ENCODE measurements at places on chromosomes 11 and 22.

DNA sequence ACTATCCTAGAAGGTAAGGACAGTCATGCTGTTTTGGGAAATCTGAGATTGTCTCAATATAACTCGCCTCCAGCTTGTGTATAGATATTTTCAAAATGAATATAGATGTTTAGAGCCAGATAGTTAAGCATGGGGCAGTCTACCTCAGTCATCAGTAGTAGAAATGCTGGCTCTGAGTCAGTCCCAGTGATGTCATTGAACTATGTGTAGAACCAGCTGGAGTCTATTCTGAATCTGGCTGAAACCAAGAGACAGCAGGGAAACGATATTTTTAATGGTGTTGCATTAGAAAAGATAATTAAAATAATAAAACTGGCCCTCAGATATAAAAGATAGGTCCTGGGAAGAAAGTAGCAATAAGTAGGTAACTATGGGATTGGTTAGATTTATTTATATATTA is 25.9 kb downstream of the PIWIL4 start:
- no peak for DNase-seq

GRCh38 chr11:49505231-49505630 is 296.8 kb upstream of the FOLH1 start:
- DNase-seq, result no peak

- DNase-seq, result peak; percentile 82
These were observed 14.8 kb downstream of the ALG12 start for GRCh38 chr22:49903322-49904039.

- DNase-seq, result no peak
These were observed 26.2 kb downstream of the TRIM66 start for GRCh38 chr11:8656291-8656690.

DNA sequence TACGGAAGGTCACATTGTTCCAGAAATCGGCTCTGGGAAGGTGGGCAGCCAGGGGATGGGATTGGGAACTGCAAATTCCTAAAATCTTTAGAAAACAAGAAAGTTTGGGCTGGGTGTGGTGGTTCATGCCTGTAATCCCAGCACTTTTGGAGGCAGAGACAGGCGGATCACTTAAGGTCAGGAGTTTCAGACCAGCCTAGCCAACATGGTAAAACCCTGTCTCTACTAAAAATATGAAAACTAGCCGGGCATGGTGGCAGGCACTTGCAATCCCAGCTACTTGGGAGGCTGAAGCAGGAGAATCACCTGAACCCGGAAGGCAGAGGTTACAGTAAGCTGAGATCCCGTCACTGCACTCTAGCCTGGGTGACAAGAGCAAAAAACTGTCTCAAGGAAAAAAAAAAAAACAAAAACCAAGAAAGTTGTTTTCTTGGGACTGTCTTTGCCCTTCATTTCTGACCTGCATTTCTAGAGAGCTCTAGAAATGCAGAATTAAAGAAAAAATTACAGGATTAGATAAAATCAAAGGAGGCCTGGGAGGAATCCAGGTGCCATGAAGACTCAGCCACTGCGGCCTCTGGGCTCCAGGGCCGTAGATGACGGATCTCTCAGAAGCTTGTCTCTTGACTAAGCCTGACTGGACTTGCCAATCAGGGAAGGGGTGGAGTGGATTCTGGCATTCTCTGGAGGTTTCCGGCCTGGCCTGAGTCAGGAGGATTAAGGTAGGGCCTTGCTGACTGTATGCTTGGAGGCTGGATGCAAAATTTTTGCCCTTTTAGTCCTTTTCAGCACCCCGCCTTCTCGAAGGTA is 5.3 kb upstream of the MALAT1 start:
- DNase-seq, result no peak

GRCh38 chr11:131027491-131027890 is 111.2 kb upstream of the SNX19 start:
- DNase-seq, result no peak

DNA sequence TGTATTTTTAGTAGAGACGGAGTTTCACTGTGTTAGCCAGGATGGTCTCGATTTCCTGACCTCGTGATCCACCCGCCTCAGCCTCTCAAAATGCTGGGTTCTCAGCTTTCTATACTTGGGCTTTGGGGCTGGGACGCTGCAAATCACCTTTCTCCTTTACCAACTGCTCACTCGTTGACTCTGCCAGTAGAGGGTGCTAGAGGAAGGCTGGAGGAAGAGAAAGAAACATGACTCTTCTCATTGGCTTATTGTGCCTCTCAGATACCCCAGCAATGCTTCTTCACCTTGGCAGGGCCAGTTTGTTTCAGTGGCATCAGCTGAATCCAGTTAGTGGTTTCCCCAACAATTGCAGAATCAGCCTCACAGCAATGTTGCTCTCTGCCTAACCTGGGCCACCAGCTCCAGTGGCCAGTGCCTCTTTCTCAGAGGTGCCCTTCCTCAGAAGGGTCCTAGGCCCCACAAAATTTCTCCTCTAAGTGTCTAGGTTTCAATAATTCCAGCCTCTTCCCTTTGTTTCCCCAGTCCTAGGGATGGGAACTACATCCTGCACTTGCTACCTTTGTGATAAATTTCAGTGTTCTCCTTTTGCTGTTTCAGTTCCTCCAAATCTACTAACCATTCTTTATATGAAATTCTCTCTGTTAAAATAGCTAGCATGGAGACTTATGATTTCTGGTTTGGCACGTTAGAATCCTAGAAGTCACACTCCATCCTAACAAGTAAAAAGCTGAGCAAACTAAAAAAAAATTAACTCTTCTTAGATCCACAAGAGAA is 71.5 kb upstream of the VSTM5 start:
- peak; percentile 58 for DNase-seq

- no peak for DNase-seq
These were observed 14.2 kb downstream of the AP5B1 start for GRCh38 chr11:65766535-65766934.

GRCh38 chr11:45411228-45411946 is 125.2 kb upstream of the SYT13 start:
- DNase-seq, result no peak

GRCh38 chr11:15638386-15638787 is 523.7 kb downstream of the INSC start:
- no peak for DNase-seq

DNA sequence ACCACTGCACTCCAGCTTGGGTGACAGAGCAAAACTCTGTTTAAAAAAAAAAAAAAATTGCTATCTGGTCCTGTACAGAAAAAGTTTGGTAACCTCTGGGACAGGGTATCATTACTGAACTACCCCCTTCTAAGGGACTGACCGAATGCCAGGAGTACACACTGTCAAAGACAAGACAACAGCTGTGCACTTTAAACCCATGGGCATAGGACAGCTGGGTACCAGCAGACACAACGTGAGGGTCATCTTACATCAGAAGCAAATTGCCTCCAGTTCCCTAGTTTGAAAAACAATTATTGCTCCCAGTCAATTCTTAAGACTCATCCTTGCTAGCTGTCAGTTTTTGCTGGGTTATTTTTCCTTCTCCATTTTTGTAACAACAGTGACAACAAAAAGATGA is 17.8 kb downstream of the CD59 start:
- no peak for DNase-seq

DNA sequence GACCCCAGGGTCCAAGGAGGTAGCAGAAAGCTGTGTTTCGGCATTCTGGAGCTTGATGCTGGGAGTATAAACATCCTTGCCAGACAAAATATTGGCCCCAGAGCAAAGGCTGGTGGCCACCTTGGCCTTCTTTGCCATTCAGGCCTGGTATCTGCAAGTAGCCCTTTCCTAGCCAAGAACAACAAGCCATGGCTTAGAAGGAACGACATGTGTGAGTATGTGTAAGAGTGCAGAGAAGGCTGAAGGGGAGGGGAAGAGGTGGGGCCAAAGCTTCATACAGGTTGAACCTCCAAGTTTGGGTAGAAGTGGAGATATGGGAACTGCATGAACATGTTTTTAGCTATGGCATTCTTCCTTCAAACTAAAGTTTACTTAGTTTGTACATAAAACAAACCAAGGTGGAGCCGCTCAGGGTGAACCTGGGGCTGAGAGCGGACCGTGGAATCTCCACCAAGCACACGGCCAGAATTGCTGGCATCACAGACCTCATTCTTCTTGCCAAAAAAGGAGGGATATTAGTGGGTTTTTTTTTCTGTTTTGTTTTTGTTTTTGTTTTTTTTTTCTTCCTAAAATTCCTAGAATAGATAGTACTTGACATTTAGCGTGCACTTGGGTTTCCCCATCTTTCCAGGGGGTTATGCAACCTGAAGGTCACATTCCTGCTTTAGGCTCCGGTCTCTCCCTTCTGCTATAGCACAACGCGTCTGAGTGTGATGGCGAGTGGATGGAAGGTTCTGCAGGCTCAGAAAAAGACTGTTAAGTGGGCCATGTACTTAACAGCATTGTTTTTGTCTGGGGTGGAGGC is 70.9 kb downstream of the ADAMTS15 start:
- DNase-seq, result no peak

DNA sequence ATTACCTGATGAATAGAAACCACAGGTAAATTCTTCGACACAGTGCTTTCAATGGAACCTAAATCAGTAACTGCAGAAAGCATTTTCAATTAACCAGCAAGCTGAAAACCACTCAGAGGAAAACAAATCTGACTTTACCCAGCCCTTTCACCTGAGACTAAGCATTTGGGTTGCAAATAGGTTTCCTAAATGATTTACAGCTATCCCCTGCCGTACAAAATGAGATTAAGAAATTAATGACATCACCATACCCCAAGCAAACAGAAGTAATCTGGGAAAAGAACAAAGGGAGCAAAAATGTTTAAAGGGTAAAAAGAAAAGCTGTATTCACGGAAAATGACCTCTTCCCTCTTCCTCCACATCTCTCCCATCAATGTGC is 584 bp downstream of the NOX4 start:
- no peak for DNase-seq

DNA sequence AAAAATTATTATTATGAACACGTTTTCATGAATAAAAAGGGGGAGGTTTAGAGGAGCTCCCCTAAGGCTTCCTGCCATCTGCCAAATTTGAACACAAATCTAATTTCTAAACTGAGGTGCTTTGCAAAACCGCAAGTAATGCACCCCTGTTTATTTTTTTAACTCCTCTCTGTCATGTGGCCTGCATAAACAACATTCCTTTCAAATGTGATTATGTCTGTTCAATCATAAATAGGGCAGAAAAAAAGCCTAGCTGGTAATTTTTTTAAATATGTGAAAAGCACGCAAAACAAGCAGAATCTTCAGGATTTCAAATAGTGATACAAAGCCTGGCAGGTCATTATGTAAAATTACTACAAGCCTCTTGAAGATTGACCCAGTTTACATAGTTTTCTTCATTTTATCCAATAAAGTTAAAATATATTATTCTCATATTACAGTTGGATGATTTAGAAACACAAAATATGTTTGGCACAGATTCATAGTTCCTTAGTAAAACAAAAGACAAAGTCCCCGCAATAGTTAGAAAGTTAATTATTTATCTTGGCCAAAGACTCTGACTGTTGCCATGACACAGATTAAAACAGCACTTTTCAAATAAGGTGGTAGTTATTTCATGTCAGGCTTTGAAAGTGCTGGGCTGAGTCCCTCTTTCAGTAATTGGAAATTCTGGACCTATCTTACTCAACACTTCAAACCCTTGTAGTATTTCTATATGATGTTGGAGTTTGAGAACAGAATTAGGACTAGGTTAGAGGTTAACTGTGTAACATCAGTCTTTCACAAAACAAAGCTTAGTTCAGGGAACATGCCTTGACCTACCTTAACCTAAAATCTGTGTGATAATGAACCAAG is 200.3 kb upstream of the MPPED2 start:
- DNase-seq, result no peak

GRCh38 chr11:83680321-83680720 is 394.2 kb upstream of the CCDC90B start:
- peak; percentile 58 for DNase-seq

GRCh38 chr11:12377106-12377823 is at the start of gene PARVA:
Gene PARVA, plus strand, starts transcription at chr11:12377571. Its CDS starts 77 bp downstream, at chr11:12377648.
- peak; percentile 38 for DNase-seq

- no peak for DNase-seq
These were observed 72.7 kb downstream of the IGLL5 start for GRCh38 chr22:22960307-22960706.

DNA sequence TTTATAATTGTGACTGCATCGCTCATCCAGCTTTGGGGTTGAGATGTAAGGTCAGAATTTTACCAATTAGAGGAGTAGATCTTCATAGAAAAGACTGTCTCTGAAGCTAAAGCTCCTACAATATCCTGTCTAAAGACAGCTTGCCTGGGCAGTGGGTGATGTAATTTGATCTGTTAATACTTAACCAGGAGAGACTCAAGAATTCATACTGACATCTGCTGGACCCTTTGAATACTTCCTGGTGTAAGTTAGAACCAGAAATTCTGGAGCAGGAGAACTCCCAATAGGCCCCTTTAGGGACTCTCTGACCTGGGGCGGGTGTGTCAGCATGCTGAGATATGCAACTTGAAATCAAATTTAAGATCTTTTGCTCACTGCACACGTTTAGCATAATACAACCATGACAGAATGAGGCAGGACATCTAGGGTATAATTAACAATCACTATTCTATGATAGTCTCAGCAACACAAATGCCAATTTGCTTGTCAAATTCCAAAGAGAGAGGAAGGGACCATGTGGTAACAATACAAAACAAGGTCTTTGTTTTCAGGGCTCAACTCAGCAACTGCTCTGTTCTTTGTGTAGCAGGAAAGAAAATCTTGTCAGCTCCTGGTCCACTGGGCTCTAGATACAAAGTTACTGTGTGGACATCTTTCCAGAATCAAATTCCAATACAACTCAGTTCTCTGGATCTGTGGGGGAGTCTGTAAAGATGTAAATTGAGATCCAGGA is 143.9 kb downstream of the INSC start:
- peak; percentile 14 for DNase-seq

- DNase-seq, result no peak
These were observed 143.5 kb upstream of the RAG2 start for GRCh38 chr11:36741515-36741914.

GRCh38 chr22:38230916-38231315 is 29.1 kb downstream of the MAFF start:
- DNase-seq, result no peak

DNA sequence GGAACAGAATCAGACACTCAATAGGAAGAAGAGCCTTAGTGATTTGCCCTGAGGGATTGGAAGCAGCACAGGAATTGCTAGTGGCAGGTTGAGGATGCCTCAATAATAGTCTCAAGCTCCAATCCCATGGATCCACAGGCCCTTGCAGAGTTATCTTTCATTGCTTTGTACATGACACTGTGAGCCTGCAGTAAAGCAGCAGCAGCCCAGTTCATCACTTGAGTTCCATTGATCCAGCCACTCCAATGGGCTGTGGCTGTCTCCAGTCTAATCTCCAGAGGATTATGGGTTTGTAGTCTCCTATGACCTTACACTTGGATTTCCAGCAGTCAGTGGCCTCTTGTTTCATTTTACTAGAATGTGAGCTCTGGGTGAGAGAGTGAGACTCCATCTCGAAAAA is 45.4 kb downstream of the AAMDC start:
- no peak for DNase-seq

GRCh38 chr11:72616655-72617054 is 57.6 kb downstream of the PDE2A start:
- no peak for DNase-seq

GRCh38 chr11:61332281-61332796 is 566 bp downstream of the DDB1 start:
- DNase-seq, result no peak

All from NCI-H1105 (cell line).